WTC11 (cell line): ENCODE measurements at places on chromosomes 2 and 18. TPM values are rescaled to one million over a fixed set of nuclear protein-coding genes. Genes with fewer than 3 reads are reported as not detected.

DNA sequence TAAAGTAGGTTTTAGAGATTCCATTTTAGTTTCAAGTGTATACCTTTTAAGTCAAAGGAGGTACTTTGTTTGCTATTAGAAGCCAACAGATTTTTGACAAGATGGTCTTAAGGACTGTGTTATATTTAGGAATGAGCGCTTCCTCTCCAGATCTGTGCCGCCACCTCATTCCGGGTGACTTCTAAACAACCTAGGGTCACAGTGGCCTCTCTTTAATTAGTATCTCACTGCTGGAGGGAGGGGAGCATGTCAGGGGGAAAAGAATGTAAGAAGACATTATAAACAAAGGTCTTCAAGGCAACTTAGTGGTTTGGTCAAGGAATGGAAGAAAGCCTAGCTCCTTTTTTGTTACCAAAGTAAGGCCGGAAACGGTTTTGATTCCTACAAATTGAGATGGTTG is 67.0 kb downstream of the RBMS1 start:
- DNase-seq, result no peak

DNA sequence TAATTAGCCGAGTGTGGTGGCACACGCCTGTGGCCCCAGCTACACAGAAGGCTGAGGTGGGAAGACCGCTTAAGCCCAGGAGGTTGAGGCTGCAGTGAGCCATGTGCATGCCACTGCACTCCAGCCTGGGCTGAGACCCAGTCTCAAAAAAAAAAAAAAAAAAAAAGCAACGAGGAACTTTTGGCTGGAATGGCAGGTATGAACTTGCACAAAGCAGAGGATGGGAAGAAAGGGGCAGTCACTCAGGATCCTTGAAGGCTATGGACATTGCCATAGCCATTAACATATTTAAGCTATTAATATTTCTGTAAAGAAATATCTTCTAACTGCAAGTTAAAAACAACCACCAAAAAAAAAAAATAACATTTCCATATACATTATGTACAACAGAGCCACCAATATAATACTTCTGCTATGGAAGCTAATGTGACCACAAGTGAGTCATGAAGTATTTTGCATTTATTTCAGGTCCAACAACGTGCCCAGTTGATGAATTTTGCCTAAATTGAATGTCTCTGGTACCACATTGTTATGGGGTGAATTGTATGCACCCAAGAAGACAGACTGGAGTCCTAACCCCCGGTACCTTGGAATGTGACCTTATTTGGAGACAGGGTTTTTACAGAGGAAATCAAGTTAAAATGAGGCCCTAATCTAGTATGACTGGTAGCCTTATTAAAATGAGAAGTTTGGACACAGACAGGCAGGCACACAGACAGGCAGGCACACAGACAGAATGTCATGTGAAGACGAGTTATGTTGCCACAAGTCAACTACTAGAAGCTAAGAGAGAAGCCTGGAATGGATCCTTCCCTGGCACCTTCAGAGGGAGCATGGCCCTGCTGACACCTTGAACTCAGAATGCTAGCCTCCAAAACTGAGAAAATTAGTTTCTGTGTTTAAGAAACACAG is 102.8 kb downstream of the RBMS1 start:
- no peak for DNase-seq

DNA sequence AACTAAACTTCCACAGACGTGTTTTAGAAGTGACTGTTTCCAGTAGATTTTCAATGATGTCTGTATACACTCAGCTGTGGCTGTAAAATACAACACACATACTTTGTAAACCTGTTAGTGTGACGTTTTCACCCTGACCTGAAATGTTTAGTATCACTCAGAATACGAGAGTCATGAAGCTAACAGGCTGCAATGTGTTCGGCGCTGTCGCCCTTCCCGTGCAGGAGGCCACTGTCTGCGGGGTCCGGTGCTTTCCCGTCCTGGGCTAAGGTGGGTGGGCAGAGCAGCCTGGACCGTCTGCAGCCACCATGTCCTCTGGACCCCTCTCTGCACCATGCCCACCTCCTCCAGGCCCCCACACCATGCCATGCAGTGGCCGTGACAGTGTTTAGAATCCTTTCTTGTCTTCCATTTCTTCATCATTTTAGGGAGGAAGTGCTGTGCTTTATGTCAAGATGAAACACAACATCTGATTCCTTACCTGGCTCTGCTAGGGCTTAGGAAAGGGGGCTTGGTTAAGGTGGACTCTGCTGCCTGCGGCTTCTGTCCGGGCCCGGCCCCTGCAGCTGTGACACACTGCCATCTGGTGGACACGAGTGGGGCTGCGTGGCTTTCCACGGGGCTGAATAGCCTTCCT is 53.8 kb upstream of the RBM44 start:
- peak; percentile 86 for DNase-seq

The FEZ2 gene
- 22.2 to 24.0 TPM (median 23.6 TPM) in 3 replicates for total RNA-seq

GRCh38 chr2:118119761-118120400 is 31.6 kb downstream of the INSIG2 start:
- DNase-seq, result no peak

DNA sequence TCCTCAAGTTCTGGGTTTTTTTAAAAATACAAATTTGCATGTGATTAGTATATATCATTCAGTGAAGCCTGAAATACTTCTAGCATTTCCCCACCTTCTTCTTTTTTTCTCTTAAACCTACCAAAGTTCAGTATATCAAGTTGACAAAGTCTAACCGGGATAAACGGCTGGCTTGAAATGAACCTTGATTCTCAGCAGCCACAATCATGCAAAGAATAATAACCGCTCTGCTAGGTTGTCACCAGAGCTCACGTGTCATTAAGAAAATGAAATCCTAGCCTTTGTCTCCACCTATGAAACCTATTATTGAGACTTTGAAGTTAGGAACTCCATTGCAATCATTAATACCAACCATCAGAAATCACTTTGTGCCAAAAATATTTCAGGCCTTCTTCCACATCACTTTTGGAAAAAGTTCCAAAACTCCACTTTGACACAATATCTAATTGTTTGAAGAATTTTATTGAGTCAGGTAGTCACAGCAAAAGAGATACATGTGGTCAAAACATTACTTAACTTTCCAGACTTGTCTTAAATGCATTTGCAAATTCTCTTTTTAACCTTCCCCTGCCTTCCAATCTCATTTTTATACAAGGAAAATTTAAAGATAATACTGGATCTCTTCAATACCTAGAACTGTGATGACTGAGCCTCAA is 285.6 kb upstream of the ACVR2A start:
- DNase-seq, result no peak

DNA sequence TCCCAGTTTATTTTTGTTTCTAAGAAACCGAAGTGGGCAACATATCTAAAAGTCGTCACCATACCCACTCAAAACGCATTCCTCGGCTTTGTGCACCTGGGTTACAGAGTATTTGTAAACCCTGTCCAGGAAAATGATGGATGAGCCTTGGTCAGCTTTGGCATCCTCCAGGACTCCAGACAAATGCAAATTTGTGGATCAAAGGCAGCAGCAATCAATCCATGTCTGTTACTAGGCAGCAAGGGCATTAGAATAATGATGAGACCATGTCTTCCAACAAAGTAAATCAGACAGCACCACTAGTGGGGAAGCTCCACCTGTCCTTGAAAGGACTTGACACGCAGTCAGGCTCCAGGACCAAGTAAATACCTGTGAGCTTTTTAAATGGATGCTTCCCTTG is 672.6 kb upstream of the GYPC start:
- DNase-seq, result no peak
